ENCODE measurements at places on chromosomes 5 and 9.

DNA sequence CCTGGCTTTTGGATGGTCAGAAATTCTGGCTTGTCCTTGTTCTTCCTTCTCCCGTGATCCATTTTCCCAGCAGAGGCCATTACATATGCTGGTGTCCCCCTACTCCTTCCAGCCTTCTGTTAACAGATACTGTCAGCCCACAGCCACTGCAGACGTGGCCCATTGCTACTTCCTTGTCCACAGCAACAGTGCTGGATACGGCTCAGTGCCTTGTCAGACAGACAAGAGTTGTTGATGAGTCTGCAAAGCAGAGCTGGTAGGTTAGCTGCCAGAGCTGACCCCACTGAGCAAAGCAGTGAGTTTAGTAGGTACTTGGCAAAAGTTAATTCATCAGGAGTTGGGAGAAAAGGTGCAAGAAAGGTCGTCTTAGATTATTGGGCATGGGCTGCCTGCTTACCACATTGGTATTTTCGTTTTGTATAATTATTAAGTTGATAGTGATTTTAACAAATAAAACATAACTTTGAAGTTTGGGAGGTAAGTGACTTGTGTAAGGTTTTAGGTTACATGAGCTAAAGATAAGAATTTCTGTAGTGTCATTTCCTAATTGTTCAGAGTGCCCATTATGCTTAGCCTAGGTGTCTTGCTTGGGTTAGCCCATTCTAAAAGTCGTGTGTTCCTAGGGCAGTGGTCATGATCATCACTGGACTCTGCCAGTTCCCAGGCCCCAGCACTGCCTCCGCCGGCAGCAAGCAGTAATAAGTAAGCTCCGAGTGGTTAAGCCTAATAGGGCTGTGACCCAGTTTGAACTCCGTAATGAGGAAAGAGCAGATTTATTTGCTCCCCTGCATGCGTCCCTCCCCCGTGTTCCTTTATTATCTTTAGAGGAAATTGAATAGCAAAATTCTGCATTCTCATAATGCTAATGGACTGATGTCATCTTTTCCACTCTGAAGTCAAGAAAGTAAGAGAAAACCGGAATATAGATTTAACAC lies 292.0 kb downstream of the FANCC start:
- DNase-seq: peak; percentile 24

GRCh38 chr5:147901599-147902039 lies 4.7 kb downstream of the C5orf46 start:
- no peak for DNase-seq

GRCh38 chr5:109249126-109249525 lies 160.6 kb downstream of the PJA2 start:
- DNase-seq: no peak

- DNase-seq: no peak
Measured at GRCh38 chr9:1207686-1208085, 157.5 kb downstream of the DMRT2 start.

DNA sequence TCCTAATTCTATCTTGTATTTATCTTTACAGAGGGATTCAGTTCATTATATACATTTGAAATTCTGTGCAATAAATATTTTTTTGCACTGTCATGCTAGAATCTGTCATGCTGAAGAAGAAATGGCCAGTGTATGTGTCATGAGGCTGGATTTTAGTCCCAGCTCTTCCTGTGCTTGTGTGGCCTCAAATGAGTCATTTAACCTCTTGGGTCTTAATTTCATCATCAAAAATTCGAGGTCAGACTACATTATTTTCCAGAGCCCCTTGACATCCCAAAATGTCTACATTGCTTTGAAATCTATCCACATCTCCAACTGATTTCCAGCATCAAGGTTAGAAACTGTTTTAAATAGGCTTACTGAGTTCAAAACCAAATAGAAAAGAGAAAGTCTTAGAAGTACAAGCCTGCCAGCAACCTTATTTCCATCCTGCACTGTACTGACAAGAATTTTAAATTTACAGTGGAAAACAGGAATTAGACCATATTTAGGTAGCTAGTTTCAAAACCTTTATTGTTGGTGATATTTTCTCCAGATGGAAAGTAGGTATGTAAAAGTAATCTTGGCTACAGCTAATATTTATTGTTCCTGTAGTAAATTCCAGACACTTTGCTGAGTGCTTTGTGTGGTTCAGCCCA lies 96.7 kb upstream of the MAMDC2 start:
- peak; percentile 36 for DNase-seq

GRCh38 chr5:111635916-111636570 lies 121.0 kb downstream of the NREP start:
- no peak for DNase-seq

GRCh38 chr5:60712950-60713349 lies 13.0 kb upstream of the DEPDC1B start:
- DNase-seq: no peak

DNA sequence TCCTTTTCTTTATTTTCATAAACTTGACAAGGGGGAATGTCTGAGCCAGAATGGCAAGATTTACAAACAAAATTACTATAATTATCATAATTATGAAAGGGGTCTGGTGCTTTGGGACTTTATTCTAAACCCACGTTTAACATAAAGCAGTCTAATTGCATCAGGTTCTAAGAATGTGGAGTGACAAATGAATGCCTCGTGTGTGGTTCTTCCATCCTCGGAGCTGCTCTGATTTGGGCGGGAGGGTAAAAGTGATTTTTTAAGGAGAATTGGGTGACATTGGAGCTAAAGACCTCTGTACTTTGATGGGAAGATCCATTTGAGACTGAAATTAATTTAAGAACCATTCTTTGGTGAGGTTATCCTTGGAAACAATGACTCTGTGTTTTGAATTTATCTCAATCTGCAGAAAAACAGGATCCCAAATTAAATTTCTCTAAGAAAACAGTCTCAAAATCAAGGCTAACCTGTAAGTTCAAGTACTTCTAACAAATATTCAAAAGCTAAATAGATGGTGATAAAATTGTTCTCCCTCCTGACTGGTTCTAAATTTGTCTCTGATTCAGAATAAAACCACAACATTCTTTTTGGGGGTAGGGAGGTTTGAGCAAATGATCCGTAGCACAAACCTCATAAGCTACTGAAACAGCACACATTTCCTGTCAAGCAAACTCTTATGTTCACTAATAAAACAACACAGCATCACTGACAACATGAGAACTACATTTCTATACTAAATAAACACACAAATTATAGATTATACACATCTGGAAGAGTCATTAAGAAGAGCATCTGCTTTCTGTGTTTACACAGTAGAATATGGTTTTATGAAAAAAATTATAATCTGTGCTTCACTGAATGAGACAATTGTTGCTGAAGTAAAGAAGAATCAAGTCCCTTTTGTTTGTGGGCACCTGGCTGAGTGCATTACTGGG lies 85.5 kb downstream of the DCP2 start:
- DNase-seq: no peak

DNA sequence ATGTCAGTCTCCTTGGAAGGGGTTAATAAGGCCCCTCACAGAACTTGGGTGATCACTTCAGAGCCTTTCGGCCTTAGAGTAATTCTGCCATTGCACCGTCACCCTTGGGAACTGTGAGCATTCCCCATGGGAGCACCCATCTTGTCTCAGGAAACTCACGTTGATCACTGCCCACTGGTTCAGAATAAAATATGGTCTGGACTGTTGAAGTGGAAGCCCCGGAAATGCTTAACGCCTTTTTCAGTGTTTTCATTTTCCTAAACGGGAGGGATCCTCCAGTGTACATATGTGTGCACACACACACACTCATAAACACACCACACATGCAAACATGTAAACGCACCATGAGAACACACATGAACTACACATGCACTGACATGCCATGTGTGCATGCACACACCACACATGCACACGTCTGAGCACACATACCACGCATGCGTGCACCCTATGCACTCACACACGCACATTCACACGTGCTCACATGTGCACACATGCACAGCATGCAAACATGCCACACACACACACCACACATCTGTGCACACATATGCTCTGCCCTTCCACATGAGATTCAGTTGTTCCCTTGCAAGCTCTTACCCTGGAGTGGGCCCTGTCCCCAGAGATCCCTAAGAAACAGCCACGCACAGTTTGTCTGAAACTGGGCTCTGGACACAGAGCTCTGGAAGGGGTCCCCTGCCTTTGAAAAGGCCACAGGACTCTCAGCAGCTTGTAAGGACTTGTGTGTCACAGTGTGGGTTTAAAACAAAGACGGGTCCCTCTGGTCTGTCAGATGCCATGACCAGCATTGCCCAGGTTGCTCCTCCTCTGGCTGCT lies 17.0 kb downstream of the MRPL36 start:
- no peak for DNase-seq
